Fibroblast of villous mesenchyme (primary cell): ENCODE measurements at places on chromosomes 13 and 19. TPM values are rescaled to one million over a fixed set of nuclear protein-coding genes. Genes with fewer than 3 reads are reported as not detected.

- no peak for DNase-seq
These were observed 62.1 kb upstream of the TPM4 start for GRCh38 chr19:16013851-16014840.

DNA sequence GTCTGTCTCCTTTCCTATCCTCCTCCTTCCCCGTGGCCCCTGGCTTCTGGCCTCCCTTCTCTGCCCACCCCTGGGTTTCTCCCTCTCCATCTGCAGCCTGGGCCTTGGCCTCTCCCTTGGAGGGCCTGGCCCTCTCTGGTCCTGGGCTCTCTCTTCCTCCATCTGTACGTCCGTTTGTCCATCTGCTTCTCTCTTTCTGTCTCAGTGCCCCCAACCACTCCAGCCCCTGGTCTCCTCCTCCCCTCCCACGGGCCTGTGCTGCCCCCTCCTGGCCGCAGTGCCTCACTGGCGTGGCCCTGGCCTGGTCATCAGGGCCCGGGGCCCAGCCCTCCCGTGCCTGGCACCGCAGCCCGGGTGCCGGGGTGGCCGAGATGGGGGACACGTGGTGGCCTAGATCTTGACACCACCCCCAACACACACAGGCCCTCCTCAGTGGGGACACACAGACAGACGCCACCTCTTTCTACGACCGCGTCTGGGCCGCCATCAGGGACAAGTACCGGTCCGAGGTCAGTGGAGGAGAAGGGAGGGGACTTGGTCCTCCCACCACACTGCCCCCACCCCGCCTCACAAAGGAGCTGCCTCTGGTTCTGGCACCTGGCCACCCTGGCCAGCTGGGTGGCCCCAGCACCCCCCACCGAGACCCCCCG, 11.3 kb downstream of the PRKCSH start:
- peak; percentile 39 for DNase-seq

RAB3A gene
- 0.97 and 1.3 TPM in 2 replicates for total RNA-seq

LRP3 gene
- 11.2 and 14.8 TPM in 2 replicates for total RNA-seq

GRCh38 chr13:51342706-51343105, 3.2 kb downstream of the SERPINE3 start:
- DNase-seq: peak; percentile 24

SLITRK1 gene
- total RNA-seq: not detected in 2 replicates

TBXA2R gene
- total RNA-seq: 4.3 and 4.8 TPM in 2 replicates

DNA sequence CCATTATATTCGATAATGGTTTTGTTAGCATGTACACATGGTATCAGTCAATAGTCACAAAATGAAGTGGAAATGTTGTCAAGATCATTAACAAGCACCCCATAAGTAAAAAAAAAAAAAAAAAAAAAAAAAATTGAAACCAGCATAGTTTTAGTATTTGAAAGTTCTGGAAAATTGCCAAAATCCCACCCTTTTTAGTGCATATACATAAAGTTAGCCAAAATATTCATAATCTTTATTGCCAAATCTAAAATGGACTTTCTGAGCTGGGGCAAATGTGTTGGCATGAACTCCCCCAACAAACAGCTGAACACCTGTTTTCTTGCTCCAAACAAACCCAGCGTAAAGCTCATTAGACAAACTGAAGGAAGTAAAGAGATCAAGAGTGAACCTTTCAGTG, 73.9 kb downstream of the MZT1 start:
- no peak for DNase-seq

DNA sequence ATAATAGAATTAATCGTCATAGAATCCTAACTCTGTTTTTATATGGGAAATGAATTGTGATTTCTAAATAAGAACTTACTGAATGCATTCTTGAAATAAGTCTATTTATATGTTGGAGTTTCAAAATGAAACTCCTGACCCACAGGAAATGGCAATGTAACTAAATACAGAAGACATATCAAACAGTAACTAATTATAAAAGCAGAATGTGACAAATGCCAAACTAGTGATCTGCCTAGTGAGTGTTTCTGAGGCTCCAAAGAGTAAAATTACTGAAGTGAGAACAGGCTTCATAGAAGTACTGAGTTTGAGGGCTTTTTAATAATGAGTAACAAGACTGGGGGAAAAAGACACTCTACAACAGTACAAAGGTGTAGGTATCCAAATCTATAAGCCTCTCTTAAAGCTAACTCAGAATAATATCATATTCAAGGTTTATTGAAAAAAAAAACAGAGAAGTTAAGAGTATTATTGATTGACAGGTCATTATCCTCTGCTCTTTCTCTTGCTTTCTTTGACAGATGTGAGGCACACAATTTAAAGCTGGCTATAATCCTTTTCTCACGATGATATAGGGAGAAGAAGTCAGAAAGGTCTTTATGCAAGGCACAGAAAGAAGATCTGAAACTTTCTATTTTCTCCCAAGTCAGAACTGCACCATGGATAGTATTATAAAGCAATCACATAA, 17.4 kb upstream of the ATXN8OS start:
- DNase-seq: no peak

GRCh38 chr19:33399745-33400681, 26.5 kb downstream of the CEBPG start:
- DNase-seq: no peak

GRCh38 chr13:34129436-34129835, 311.5 kb downstream of the RFC3 start:
- DNase-seq: no peak

LGALS14 gene
- not detected in 2 replicates for total RNA-seq

PLA2G4C gene
- total RNA-seq: 6.8 and 22.5 TPM in 2 replicates

DNA sequence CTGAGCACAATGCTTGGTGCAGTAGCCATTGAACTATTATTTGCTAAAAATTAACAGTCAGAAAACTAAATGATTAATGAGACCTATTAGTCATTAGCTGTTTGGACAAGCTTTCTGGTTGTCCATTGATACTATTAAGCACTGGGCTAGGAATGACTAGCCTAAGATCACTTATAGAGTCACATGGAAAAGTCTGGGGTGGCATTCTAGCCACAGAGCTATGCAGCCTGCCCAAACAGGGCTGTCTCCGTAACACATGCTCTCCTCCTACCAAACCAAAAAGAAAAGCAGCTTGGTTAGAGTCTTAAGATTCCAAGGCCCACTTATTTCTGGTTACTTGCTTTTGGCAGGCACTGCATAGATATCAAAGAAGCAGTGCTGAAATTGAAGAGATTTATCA, 193.5 kb upstream of the NBEA start:
- DNase-seq: no peak

DNA sequence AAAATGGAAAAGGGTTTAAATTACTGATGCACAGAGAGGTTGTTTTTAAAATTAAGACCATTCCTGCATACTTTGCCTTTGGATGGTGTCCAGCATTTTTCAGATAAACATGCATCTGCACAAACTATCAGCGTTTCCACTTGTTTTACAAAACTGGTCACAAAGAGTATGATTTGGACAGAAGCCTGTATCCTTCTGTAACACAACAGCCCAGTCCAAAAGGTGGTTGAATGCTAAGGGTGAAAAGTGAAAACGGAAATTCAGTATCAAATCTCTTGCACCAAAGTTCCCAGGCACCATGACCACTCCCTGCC, 21.7 kb upstream of the DOCK9 start:
- DNase-seq: no peak

DNA sequence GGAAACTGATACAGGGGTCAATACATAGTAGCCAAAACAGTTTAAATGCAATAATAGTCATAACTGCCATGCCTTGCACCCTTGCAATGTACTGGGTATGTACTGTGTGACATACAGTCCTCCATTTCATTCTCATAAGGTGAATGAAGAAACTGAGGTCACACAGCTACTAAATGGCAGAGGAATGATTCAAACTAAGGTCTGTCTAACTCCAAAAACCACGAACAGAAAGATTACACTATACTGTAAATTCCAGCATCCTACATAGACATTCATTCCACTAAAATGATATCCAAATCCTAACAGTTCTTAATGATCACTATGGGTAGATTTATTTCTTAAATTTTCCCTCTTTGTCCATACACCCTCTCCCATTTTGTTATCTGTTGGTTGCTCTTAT, 238.1 kb upstream of the SERP2 start:
- DNase-seq: no peak

GRCh38 chr13:26213982-26214381, 8.1 kb downstream of the RNF6 start:
- DNase-seq: no peak

DNA sequence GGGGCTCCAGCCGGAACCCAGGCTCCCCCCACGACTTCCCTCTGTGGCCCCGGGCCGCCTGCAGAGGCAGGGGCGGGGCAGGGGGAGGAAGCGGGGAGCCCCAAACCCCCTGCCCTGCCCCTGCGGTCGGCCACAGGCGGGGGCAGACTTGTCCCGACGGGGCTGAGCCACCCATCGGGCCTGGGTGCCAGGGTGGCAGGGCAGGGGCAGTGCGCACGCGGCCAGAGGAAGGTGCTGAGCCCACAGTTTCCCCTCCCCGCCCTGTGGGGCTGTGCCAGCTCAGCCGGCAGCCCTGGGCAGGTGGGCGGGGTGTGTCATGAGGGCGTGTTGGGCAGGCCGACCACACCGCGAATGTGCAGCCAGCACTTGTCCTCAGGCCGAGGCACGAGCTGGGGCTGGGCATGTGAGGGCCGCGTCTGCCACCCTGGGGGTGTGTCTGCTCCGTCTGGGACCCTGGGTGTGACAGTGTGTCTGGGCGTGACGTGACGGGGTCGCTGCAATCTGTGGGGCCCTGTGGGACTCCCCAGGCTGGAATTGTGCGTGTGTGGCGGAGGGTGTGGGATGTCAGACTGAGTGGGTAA, 17.7 kb downstream of the CCDC97 start:
- DNase-seq: no peak

DNA sequence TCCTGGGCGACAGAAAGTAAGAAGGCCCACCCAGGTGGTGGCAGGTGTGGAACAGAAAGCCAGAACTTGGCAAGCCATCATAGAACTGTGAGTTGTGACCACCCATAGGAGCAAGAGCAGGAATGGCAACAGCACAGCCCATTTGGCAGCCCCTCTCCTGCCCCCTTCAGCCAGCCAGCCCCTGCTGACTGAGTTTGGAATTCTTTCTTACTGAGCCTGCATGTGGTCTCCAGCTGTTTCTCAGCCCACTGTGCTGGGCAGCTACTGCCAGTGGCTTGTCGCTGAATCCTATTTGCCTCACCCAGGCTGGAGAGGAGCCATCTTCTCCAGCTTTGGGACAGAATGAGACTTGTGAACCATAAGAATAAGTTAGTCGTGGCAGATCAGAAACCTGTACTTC, 28.3 kb downstream of the CNMD start:
- DNase-seq: no peak

ETHE1 gene
- 113 and 121 TPM in 2 replicates for total RNA-seq

PAF1 gene
- 29.6 and 33.2 TPM in 2 replicates for total RNA-seq

DNA sequence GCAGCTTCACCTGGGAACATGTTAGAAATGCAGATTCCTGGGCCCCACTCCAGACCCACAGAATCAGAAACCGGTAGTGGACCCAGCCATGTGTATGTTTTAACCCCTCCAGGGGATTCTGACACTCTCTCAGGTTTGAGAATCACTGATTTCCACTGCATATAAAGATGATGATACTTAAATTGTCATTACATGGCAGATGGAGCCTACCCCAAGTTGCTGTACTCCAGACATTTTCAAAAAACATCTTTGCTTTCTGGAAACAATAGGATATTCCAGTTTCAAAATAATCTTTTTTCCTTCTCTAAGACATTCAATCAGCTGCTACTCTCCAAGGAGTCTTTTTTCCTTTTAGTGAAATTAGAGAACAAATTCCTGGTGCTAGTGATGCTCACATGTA, 48.6 kb upstream of the RGCC start:
- no peak for DNase-seq

- no peak for DNase-seq
These were observed 1700.6 kb downstream of the PCDH9 start for GRCh38 chr13:65529541-65529940.

GRCh38 chr13:33217256-33217655, 68.3 kb downstream of the STARD13 start:
- DNase-seq: no peak

DNA sequence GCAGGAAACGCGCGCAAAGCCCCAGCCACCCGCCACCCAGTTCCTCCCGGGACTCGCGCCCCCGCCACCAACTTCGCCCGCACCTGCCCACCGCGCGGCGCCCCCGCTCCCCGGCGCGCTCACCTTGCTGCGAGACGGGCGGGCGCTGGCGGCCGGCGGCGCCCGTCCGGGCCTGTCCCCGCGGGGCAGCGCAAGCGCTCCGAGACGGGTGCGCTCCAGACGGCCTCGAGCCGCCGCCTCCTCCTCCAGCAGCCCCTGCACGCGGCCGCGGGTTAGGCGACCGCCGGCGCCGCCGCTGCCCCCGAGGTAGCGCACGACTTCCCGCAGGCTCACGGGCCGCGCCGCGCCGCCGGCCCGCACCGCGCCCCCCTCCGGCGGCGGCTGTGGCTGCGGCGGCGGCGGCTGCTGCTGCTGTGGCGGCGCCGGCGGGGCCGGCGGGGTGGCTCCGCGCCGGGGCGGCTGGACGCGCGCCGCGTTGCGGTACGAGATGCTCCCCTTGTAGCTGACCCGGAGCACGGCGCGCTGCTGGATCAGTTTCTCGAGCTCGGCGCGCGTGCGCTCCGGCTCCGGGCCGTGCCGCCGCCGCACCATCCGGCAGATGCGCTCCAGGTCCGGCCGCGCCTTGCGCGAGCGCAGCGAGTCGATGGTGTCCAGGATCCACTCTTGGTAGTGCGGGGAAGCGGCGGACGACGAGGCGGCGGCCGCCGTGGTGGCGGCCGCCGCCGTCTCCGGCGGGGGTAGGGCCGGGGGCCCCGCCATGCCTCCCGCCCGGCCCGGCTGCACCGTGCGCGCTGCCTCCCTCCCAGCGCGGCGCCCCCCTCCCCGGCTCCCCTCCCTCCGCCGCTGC, 666 bp downstream of the SAMD1 start:
- peak; percentile 73 for DNase-seq
